ENCODE measurements at places on chromosomes 5 and 9. TPM values are rescaled to one million over a fixed set of nuclear protein-coding genes. Genes with fewer than 3 reads are reported as not detected.

DNA sequence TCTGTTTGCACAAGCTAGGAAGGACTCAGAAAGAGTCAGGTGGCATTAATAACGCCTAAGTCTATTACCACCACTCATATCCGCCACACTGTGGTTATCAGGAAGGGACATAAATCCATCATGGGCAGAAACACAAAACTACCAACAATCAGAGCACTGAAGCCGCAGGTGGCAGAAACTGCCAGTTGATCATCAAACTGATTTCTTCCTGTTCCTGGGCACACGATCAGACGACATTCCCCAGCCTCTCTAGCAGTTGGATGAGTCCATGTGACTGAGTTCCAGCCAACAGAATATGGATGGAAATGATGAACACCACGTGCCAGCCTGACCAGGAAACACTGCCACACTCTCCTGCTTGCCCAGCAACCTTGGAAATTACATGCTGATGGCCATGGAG lies 181.7 kb downstream of the ELAVL2 start:
- no peak for DNase-seq

GRCh38 chr5:151662805-151663204 lies 23.9 kb downstream of the SPARC start:
- no peak for DNase-seq

- no peak for DNase-seq
Measured at GRCh38 chr9:27365707-27366376, 68.9 kb upstream of the EQTN start.

Gene PRSS3
- 2.1 TPM for polyA plus RNA-seq

Gene CCNJL
- 8.6 TPM for polyA plus RNA-seq

Gene BTNL8
- 0.24 TPM for polyA plus RNA-seq

- DNase-seq, result peak; percentile 37
Measured at GRCh38 chr5:35229076-35230037, 930 bp downstream of the PRLR start.

- DNase-seq, result no peak
Measured at GRCh38 chr9:117783828-117784227, 79.6 kb downstream of the TLR4 start.

Gene ROPN1L
- 0.89 TPM for polyA plus RNA-seq

GRCh38 chr9:105694190-105694847 lies at the start of gene TMEM38B:
Gene TMEM38B, plus strand, starts transcription at chr9:105694541. Its CDS starts 120 bp downstream, at chr9:105694661.
- DNase-seq, result peak; percentile 78

GRCh38 chr5:132103332-132103951 lies 29.9 kb downstream of the CSF2 start:
- no peak for DNase-seq

Gene NIPAL4
- polyA plus RNA-seq, result 1.8 TPM

- no peak for DNase-seq
Measured at GRCh38 chr9:113547501-113547900, 84.0 kb downstream of the RGS3 start.

Gene C1QTNF3
- polyA plus RNA-seq, result 65.6 TPM

Gene PDGFRB
- polyA plus RNA-seq, result 185 TPM

DNA sequence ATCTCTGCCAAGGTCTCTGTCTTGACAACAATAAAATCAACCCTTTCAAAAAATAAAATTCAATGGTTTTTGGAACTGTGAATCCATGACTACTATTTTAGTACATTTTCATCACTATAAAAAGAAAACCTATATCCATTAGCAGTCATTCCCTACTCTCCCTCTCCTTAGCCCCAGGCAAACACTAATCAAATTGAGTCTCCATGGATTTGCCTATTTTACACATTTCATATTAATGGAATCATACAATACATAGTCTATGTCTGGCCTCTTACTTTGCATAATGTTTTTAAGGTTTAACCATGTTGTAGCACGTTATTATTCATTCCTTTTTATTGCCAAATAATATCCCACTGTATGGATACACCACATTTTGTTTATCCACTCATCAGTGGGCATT lies 24.1 kb downstream of the RIGI start:
- no peak for DNase-seq

- DNase-seq, result no peak
Measured at GRCh38 chr5:95915999-95916686, 45.5 kb downstream of the ELL2 start.

Gene HINT1
- polyA plus RNA-seq, result 381 TPM

Gene LURAP1L
- 22.7 TPM for polyA plus RNA-seq

Gene CHSY3
- 5.1 TPM for polyA plus RNA-seq

DNA sequence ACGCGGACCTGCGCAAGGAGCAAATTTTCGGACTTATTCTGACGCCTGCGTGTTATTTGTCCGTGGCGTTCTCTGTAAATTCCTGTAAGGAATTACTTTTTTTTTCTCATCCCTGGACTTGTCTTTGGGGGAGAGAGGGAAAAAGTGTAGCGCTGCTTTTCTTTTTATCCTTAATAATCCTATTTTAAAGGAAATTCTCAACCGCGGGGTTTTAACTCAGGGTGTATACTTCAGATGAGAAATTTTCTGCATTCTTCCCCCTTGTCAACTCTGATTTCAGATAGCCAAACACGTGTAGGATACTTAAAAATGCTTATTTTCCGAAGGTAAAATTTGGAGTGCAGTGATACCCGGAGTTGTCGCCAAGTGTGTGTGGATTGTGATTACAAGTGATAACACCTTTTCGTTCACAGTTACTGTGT lies 853 bp downstream of the DCP2 start:
- DNase-seq, result no peak

- DNase-seq, result no peak
Measured at GRCh38 chr5:134536876-134537275, 11.4 kb downstream of the JADE2 start.

GRCh38 chr9:88996046-88996920 lies 5.0 kb downstream of the S1PR3 start:
- no peak for DNase-seq

DNA sequence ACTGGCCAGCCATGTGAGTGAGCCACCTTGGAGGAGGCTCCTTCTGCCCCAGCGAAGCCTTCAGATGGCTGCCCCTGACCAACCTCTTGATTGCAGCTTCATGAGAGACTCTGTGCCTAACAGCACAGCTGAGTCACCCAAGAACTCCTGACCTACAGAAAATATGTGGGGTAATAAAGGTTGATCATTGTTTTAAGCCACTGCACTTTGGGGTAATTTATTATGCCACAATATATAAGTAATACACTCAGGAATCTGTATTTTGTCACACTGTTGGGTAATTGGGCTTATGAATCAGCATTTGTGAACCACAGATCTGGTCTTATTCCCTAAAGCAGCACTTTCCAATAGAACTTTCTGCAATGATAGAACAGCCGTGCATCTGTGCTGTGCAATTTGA lies 24.4 kb upstream of the VDAC1 start:
- DNase-seq, result no peak

GRCh38 chr5:53814819-53815218 lies 254.4 kb downstream of the NDUFS4 start:
- DNase-seq, result no peak

GRCh38 chr5:96008487-96008886 lies 46.8 kb upstream of the ELL2 start:
- no peak for DNase-seq

DNA sequence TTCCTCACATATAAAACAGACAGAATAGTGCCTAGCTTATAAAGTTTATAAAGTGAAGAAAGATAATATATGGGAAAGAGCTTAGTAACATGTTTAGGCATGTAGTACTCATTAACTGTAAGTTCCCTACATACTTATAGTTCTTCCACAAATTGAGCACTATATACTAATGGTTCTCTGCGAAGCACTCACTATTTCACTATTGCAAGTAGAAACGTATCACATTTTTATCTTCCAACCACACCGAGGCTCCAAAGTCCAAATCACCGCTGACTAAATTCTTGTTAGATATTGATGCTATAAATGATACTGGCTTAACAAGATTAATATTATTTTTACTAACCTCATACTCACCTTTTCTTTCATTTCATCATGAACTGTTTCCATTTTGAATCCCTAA lies 61.0 kb downstream of the FBXW11 start:
- DNase-seq, result no peak

GRCh38 chr9:124969401-124969800 lies 28.5 kb upstream of the GOLGA1 start:
- no peak for DNase-seq

GRCh38 chr9:80157561-80157983 lies 585.8 kb downstream of the TLE4 start:
- peak; percentile 67 for DNase-seq

DNA sequence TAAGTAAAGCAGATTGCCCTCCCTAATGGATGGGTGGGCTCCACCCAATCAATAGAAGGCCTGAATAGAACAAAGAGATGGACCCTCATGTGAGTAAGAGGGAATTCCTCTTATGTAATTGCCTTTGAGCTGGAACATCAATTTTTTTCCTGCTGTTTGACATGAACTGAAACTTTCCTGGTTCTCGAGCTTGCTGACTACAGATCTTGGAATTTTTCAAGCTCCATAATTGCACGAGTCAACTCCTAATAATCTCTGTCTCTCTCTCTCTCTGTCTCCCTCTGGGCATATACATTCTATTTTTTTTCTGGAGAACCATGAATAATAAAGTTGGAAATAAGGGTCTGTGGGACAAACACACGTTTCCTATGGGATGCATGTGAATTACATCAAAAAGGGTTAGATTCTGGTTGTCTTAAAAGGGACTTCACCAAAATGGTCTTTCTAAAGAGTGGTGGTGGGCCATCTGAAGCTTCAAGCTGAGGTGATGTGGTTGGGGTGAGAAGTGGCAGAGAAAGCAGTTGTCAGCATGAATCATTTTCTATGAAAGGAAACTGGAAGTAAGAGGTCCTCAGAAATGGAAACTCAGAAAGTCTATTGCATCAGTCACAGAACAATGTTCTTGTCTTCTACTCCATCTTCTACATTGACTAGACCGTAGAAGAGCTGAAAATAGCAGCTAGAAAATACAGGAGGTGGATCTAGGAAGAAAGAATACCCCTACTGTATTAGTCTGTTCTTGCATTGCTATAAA lies 47.0 kb upstream of the HOMER1 start:
- no peak for DNase-seq

Gene TAF11L5
- polyA plus RNA-seq, result not detected

Gene PTPRD
- 119 TPM for polyA plus RNA-seq

Gene GOLM1
- 169 TPM for polyA plus RNA-seq

Gene LVRN
- polyA plus RNA-seq, result 0.69 TPM

DNA sequence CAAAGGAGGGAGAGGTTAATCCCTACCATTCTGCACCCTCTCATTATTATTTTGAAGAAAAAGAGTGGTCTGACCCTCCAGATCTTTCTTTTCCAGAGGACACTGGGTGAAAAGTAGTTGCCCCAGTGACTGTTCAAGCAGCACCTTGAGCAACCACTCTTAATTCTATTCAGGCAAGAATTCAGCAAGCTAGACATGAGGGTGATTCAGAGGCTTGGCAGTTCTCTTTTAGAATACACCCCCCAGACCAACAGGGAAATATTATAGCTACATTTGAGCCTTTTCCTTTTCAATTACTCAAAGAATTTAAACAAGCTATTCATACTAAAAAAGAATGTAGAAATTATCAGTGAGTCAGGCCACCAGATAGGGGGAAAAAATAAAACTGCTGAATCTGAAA lies 178.3 kb downstream of the MRPS30 start:
- DNase-seq, result no peak

- DNase-seq, result no peak
Measured at GRCh38 chr5:68683632-68684036, 410.2 kb upstream of the SLC30A5 start.

GRCh38 chr5:87899208-87899661 lies 369.4 kb downstream of the TMEM161B start:
- peak; percentile 52 for DNase-seq

DNA sequence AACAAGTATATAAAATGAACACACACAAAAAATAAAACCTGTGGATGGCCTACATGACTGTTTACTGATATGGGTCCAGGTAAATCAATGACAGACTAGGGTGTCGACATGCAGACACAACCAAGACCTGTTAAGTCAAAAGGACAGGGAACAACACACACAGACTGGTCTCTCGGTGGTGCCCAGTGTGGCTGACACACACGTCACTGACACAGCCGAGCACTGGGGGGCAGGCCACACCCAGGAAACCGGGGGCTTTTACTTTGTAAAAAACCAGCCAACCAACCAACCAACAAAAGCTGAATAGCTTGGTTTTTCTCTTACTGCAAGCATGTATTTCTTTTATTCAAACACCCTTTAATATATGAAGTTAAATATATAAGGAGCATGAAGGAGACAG lies 5.0 kb downstream of the FAM163B start:
- no peak for DNase-seq

DNA sequence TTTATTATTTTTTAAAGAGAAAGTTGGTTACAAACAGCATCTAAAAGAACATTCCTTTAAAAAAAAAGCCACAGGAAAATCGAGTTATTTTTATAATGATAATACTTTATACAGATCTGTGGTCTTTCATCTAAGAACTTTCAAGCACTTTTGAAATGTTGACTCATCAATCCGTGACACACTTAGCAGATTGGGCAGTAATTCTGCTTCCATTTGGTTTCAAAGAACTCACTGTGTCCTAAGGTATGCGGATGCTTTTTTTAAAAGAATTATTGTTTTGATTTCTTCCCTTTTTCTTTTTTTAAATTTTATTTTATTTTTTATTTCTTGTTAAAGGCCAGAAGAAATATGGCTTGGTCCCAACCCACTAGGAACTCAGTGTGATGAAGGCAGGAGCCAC lies 147.8 kb downstream of the AOPEP start:
- DNase-seq, result no peak

GRCh38 chr5:96402500-96402899 lies 30.5 kb downstream of the PCSK1 start:
- no peak for DNase-seq

DNA sequence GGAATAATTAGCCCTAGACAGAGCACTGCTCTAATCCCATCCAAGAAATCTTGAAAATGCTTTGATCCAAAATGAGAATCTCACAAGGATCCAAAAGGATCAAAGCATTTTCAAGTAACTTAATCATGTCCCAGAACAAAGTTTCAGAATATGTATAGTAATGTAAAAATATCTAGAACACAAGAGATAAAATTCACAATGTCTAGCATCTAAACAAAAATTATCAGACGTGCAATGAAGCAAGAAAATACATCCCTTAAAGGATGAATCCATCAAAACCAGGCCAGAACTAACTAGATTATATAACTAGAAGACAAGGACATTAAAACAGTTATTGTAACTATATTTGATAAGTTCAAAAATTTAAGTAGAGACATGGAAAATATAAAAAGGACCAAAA lies 69.3 kb downstream of the INIP start:
- no peak for DNase-seq

GRCh38 chr5:157820593-157821252 lies 38.2 kb downstream of the CLINT1 start:
- peak; percentile 56 for DNase-seq

- DNase-seq, result no peak
Measured at GRCh38 chr5:157680239-157680638, 8.9 kb downstream of the C5orf52 start.

Gene SV2C
- polyA plus RNA-seq, result 0.07 TPM

GRCh38 chr9:18452276-18452675 lies 21.7 kb upstream of the ADAMTSL1 start:
- DNase-seq, result no peak

- DNase-seq, result no peak
Measured at GRCh38 chr5:151476016-151476415, 28.6 kb downstream of the SLC36A1 start.

Gene LHX6
- polyA plus RNA-seq, result 3.8 TPM

- no peak for DNase-seq
Measured at GRCh38 chr5:52139888-52140615, 647.7 kb upstream of the ITGA1 start.

Gene GAS1
- polyA plus RNA-seq, result 57.3 TPM

GRCh38 chr5:53063791-53064190 lies 45.8 kb downstream of the MOCS2 start:
- no peak for DNase-seq

Gene ARID3C
- polyA plus RNA-seq, result not detected

GRCh38 chr9:134993996-134994720 lies 76.4 kb upstream of the FCN1 start:
- DNase-seq, result no peak
